ELF-1 (cell line): ENCODE measurements at places on chromosomes 12 and 14.
A peak's percentile ranks its signal among the peaks of the same experiment; 100 is the strongest.

GRCh38 chr14:68328509-68328908 is 464.4 kb downstream of the ZFP36L1 start:
- DNase-seq, result no peak

- DNase-seq, result no peak
These were observed 59.6 kb downstream of the NELL2 start for GRCh38 chr12:44816446-44817017.

DNA sequence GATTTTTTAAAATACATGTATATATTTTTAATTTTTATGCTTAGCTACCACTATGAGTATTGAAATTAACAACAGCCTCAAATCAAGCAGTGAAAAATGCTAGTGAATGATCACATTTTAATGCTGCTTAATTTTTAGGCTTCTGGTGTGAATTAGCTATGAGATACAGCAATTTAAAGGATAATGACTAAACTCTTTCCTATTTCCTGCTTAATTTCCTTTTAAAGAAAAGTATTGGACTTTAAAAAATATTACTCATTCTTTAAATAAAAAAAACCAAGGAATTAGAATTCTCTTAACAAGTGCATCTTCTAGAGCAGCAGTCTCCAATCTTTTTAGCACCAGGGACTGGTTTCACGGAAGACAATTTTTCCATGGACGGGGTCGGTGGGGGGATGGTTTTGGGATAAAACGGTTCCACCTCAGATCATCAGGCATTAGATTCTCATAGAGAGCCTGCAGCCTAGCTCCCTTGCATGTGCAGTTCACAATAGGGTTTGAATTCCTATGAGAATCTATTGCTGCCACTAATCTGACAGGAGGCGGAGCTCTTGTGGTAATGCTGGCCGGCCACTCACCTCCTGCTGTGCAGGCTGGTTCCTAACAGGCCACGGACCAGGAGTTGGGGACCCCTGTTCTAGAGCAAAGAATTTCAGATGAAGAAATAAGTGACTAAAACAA is 18.6 kb upstream of the NTN4 start:
- no peak for DNase-seq

DNA sequence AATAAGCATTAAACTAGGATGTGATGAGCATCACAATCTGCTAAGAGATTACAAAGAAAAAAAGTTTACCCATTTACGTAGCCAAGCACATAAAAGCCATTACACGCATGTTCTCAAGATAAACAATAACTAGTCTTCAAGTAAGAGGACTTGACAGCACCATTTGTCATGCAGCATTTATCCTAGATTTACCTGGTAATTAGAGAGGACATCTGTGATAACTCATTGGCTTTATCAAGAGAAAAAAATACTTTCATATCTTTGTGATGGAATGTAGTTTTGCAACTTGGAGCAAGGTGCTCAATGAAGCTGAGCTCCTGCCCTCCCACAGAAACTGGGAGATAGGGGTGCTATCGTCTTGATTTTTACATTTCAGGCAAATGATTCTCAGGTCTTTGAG is 1023.7 kb downstream of the FSCB start:
- no peak for DNase-seq

DNA sequence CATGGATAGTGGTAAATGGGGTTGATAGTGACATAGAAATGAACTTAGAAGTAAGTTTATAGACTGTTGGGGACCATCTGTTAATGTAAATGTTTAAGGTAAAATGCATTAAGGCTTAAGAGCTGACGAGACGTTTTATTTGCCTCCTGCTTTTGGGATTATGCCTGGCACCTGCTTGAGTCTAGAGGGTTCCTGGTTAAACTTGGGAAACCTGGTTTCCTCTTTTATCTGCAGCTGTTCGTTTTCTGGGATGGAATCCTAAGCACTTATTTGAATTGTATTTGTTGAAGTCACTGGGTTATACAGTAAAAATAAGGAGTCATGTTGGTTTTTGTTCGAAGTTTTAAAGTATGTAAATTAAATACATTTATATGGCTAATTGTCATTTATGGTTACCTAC is 914.7 kb downstream of the NRXN3 start:
- no peak for DNase-seq

DNA sequence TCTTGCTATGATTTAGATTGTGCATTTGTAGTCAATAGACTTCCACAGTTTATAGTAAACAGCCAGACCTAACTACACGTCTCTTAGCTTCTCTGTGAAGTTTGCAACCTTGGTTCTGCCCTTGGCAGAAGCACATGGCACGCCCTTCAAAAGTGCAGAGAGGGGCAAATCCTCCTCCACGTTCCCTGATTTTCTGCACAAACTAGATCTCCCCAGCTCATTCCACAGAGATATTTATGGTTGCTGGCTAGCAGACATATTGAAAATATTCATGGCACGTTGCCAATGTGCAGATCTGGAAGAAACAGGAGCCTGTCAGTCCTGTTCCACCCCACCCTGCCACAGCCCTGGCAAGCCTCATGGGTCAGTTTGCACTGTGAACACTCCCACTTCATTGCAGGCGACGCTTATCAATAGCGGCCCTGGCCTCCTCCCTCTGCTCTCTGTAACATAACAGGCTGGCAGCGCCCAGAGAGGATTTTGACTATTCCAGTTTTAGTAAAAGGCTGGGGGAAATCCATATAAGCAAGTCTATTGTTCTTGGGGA is 6.5 kb upstream of the LGALS3 start:
- no peak for DNase-seq

DNA sequence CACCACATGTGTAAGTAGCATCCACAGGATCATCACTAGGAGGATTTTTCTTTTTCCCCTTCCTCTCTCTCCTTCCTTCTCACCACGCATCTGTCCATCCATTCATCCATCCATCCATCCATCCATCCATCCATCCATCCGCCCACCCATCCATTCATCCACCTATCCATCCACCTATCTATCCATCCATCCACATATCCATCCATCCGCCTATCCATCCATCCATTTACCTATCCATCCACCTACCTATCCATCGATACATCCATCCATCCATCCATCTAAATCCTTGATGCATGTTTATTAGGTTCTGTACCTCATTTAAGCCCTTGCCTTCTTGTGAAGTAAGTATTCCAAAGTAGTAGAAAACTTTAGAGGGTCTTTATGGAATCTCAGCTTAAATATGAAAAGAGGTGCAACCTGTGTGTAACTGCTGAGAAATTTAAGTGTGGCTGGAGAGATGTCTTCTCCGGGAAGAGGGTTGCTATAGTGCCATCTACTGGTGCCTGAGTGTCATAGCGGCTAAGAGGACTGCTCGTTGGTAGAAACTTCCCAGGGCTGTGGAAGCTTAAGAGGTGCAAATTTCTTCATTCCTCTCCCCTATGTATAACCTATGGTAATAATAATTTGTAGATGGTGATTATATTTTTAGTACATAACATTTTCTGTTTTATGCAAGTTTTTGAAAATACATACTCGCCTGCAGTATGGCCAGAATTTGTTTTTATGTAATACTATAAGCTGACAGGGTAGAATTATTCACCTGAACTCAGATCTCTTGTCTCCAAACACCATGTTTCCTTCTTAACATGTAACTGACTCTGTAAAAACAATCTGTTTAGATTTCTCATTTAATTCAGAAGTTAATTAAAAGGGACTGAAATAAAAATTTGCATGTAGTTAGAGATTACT is 46.0 kb downstream of the MYO1H start:
- peak; percentile 44 for DNase-seq

GRCh38 chr12:108608616-108609015 is 10.7 kb upstream of the TMEM119 start:
- no peak for DNase-seq

DNA sequence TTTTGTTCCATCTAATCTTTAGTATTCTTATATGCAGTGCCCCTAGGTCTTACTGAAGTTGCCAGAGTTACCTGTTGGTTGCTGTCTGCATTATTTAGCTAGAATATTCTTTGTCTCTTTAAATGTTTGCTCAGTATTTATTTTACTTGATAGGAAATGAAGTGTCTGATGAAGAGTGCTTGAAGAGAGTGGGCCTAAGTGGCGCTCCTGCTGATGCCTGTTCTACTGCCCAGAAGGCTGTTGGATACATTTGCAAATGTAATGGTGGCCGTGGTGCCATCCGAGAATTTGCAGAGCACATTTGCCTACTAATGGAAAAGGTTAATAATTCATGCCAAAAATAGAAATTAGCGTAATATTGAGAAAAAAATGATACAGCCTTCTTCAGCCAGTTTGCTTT is 18.9 kb downstream of the CMAS start:
- DNase-seq, result no peak

DNA sequence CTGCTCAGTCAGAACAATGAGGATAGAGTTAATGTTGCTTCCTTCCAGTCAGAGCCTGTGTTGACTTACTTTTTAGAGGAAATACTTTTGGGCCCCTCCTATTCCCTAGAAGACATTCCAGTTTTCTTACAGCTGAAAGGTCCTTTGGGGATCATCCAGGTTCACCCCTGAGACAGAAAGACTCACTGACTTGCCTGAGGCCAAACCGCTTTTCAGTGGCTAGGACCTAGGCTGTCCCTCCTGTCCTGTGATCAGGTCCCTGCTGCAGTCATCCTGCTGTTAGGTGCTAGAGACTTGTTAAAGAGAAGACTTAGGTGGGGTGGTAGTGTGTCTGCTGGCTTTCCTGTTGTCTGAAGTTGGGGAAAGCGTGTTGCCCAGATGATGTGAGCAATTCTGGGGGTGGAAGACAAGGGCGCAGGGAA is 39.6 kb downstream of the SUSD6 start:
- peak; percentile 24 for DNase-seq
